ENCODE measurements at places on chromosomes 11 and 22.

DNA sequence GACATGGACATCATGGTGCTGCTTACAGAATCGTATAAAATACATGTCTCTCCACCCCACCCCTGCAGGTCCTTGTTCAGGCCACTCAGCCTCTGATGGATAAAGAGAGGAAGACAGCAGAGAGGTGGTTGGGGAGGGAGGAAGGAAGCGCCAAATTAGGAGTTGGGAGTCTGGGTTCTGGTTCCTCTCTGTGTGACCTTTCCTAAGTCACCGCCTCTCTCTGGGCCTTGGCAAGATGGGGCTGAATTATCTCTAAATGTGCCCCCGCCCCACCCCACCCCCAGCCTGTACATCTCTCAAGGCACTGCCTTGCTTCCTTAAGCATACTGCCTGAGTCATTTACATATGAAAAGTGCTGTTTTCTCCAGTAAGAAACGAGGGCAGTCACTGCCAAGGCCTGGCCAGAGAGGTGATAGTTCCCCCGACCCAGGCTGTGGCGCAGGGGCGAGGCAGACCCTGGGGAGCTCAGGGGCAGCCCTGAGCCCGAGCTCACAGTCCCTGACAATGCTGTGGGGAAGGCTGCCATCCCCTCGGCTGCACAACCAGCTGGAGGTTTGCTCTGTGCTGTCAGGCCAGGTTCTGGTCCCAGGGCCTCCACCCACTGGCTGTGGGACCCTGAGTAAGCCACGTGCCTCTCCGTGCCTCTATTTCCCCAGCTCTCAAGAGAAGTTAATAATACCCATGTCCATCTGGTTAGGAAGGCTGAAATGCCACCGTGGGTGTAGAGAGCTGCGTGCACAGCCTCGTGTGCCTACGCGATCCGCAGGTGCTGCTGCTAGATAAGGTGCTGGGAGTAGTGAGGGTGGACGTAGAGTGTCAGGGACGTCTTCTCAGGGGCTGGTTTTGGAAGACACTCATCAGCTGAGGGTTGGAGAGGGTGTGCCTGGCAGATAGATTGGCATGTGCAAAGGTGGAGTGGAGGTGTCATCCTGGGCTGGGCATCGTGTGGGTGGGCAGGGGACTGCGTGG lies 55.3 kb downstream of the CACNA1I start:
- DNase-seq, result no peak

DNA sequence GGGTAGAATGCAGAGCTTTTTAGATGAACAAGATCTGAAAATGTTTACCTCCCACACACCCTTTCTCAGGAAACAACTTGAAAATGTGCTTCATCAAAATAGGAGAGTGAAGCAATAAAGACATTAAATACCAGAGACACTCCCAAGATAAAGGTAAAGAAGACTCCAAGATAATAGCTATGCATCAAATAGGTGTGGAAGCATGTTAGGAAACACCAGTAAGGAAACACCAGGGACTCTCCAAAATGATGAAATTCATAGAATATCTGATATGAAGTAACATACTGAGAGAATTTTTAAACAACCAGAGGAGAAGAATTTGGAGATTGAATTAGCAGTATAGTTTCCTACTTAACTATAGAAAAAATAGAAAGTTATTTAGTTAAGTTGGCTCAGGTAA lies 57.0 kb downstream of the OR10A6 start:
- peak; percentile 44 for DNase-seq

DNA sequence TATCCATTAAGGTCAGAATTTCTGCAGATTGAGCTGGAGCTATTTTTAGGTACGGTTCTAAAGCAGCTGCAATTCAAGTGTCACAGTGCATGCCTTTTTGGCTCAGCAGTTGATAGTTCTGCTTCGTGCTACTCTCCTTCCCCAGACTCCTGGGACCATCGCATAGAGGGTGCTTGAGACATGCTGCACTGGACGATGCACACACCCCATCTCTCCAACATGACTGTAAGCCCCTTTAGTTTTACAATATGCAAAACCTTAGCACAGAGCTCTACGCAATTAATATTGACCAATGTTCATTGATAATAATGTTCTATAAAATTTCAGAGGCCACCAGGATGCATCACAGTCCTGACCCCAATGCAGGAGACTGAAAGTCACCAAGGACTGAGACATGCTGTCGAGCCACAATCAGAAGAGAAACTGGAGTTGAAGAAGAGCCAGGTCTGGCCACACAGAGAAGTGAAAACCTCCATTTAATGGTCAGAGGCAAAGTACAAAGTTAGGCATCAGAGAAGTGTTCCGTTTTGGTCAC lies 120.9 kb upstream of the ZC3H12C start:
- peak; percentile 31 for DNase-seq

DNA sequence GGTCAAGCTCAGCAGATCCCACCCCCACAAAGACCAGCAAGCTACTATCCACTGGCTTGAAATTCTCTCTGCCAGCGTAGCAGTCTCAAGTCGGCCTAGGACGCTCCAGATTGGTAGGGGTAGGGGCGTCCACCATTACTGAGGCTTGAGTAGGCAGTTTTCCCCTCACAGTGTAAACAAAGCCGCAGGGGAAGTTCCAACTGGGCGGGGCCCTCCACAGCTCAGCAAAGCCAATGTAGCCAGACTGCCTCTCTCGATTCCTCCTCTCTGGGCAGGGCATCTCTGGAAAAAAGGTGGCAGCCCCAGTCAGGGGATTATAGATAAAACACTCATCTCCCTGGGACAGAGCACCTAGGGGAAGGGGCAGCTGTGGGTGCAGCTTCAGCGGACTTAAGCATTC lies 1064.9 kb upstream of the TENM4 start:
- DNase-seq, result no peak

DNA sequence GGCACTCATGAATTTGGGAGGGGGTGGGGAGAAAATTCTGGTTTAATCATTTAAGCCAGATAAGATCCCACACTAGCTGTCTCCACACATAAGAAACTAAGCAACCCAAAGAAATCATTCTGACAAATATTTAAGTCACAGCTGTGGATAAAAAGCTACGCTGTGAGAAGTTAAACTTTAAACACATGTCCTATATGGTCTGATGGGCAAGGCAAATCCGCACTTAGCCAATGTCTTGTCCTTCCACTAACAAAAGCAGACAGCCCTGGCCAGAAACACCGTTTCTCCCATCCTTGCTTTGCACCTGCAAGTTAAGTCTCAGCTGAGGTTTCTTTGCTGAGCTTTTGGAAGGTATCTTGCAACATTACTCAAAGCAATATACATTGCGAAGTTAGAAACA lies 68.0 kb downstream of the ETS1 start:
- DNase-seq, result no peak

GRCh38 chr11:110793556-110793955 lies 81.3 kb upstream of the ARHGAP20 start:
- DNase-seq, result no peak

- no peak for DNase-seq
Observed at GRCh38 chr22:50251477-50252081, 514 bp upstream of the HDAC10 start.
